ENCODE measurements at places on chromosomes 2 and 18. TPM values are rescaled to one million over a fixed set of nuclear protein-coding genes. Genes with fewer than 3 reads are reported as not detected.

- no peak for DNase-seq
These were observed 63.1 kb upstream of the B3GNT7 start for GRCh38 chr2:231332388-231332787.

GRCh38 chr2:240426845-240427721 lies 8.4 kb upstream of the GPC1 start:
- no peak for DNase-seq

The TUBB6 gene
- 121 TPM for polyA plus RNA-seq

The GKN1 gene
- polyA plus RNA-seq = not detected

The CHST10 gene
- 20.8 TPM for polyA plus RNA-seq

The DLGAP1 gene
- 6.8 TPM for polyA plus RNA-seq

Data from left renal pelvis (tissue), 4 donors.